Stimulated activated CD8-positive, alpha-beta memory T cell treated with anti-CD3 and anti-CD28 coated beads, Interleukin-7, amount 100 ng/mL, for 24 hours (primary cell): ENCODE measurements at places on chromosomes 2 and 18.
A peak's percentile ranks its signal among the peaks of the same experiment; 100 is the strongest.

DNA sequence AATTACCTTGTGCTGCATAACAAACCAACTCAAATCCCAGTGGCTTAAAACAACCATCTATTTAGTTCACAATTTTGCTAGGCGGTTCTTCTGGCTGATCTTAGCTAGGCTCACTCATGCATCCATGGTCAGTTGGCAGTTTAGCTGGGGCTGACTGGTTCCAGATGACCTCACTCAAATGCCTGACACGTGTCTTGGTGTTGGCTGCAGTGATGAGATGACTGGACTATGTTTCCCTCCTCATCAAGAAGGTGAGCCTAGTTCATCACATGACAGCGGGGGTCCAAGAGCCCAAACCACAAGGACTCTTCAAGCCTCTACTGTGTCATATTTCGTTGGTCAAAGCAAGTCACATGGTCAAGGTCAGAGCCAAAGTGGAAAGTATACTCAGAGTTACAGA, 42.7 kb upstream of the ACTR3 start:
- DNase-seq: no peak

DNA sequence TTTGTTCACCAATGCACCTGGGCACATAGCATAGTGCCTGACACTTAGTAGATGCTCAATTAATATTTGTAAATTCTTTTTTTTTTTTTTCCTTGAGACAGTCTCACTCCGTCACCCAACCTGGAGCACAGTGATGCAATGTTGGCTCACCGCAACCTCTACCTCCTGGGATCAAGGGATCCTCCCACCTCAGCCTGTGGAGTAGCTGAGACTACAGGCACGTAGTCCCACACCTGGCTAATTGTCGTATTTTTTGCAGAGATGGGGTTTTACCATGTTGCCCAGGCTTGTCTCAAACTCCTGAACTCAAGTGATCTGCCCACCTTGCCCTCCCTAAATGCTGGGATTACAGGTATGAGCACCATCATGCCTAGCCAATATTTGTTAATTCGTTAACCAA, 23.2 kb upstream of the LPIN2 start:
- no peak for DNase-seq

- DNase-seq: no peak
Observed at GRCh38 chr2:109028277-109028676, 39.3 kb upstream of the EDAR start.

- no peak for DNase-seq
Observed at GRCh38 chr2:72794572-72794971, 31.3 kb downstream of the EXOC6B start.

DNA sequence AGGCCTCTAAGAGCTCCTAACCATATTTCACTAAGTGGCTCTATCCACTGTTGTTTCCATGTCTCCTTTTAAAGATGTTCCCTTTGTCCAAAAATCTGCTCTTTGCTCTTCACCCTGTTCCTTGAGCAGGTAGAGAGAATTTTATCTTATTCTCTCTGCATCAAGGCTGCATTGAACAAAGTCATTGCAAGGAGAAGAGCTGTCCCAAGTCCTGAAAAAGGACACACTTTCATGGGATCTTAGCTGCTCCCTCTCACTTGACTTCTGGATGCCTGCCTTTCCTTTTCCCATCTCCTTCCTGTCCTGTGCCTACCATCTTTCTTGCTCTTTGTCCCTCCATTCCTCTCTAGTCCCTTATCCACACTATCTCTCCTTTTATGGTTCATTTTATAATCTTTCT, 235.2 kb upstream of the THSD7B start:
- no peak for DNase-seq

- no peak for DNase-seq
Observed at GRCh38 chr2:68083346-68083745, 20.5 kb upstream of the C1D start.

GRCh38 chr18:67577386-67577785, 60.9 kb upstream of the DSEL start:
- DNase-seq: no peak

DNA sequence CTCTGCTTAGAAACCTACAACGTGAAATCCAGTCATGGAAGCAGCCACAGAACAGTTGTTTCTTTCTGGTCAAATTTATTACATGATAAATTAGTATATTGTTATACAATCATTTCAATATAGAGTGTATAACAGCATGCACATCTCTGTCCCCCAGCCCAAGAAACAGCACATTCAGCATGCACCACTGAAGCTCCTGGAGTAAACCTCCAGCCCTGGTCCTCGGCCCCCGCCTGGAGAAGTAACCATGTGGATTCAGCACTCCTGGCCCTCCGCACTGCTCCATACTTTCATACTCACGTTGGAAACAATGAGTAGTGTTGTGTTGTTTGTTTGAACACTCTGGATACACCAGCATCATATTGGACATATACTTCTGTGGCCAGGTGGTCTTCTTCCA, 15.3 kb upstream of the ID2 start:
- no peak for DNase-seq

DNA sequence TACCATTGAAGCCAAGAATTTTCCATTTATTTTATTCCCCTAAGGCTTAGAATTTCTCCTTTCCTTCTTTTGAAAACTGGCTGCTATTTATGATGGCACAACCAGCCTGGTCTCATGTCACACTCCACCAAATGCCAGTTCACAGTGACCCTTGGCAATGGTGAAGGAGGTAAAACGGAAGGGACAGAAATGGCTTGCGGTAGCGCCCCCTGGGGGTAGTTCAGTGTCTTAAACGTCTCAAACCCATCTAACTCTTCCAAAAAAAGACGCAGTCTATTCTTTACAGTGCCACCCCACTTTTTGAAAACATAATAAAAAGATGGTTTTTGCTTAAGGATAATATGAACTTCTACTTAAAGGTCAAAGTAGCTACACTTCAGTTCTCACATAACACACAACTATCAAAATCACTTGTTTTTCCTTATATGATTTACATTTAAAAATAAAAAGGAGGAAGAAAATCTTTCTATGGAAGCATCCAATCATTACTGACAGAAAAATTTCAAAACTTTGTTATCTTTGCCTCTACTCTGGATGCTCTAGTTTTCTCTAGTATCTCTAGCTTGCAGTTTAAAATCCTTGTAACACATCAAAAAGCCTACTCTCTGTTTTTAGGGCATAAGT, 28.0 kb downstream of the PNO1 start:
- DNase-seq: peak; percentile 40

- DNase-seq: no peak
Observed at GRCh38 chr18:68564961-68565360, 149.9 kb downstream of the TMX3 start.

DNA sequence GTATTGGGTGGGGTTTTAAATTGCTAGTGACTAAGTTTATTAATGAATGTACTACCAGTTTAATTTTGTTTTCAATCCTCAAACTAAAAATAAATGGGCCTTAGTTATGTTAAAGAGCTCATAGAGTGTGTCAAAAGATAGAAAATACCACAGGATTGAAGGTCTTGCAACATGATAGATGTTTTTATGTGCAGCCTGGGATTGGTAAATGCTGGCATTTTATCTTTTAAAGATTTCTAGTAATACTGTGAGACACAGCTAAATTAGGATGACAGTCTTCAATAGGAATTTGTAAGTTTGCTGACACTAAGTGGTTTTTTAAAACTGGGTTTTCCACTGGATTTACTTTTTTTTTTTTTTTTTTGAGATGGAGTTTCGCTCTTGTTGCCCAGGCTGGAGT, 122.3 kb downstream of the HAUS1 start:
- no peak for DNase-seq

GRCh38 chr18:74288730-74289129, 3.0 kb downstream of the CYB5A start:
- DNase-seq: no peak

GRCh38 chr2:138037090-138037489, 72.8 kb downstream of the HNMT start:
- DNase-seq: no peak

GRCh38 chr18:8367217-8367988, 241.8 kb upstream of the RAB12 start:
- DNase-seq: no peak

DNA sequence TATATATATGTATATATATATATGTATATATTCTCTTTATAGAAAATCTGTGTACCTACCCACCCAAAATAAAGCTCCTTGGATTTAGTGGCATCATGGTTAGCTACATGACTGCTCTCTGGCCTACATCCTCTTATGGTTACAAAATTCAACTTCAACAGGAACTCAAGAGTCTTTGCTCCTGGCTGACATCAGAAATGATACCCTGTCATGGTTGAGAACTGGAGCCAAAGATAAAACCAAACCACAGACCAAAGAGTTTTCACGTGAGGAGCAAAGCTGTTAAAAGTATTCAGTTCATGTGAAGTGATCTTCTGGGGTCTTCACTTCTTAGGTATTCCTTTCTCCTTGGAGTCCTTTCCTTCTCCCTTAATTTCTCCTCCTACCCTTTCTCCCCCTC, 476.3 kb downstream of the SOX11 start:
- no peak for DNase-seq

DNA sequence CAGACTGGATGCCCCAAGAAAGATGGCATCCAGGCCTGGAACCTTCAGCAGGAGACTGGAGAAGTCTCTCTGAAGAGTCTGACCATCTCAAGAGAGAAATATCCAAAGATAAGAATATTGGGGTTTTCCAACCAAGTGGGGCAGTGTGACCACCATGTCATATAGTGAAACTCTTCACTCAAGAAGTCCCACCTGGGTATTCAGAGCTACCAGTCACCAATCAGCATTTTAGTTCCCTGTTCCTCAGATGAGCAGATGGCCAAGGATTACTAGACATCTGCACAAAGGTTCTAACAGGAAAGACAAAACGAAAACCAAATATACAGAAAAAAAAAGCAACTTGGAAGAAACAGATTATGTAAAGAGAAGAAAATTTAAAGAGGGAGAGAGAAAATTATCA, 38.5 kb upstream of the CXCR4 start:
- DNase-seq: no peak

DNA sequence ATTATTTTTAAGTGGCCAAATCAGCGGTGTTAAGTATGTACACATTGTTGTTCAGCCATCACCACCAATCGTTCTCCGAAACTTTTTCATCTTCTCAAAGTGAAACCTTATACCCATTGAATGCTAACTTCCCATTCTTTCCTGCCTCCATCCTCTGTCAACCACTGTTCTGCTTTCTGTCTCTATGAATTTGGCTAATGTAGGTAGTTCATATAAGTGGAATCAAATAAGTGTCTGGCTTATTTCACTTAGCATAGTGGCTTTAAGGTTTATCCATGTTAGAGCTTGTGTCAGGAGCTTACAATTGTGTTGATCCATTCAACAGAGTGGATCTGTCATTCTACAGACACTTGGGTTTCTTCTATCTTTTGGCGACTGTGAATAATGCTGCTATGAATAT, 192.1 kb downstream of the WDR7 start:
- DNase-seq: no peak

DNA sequence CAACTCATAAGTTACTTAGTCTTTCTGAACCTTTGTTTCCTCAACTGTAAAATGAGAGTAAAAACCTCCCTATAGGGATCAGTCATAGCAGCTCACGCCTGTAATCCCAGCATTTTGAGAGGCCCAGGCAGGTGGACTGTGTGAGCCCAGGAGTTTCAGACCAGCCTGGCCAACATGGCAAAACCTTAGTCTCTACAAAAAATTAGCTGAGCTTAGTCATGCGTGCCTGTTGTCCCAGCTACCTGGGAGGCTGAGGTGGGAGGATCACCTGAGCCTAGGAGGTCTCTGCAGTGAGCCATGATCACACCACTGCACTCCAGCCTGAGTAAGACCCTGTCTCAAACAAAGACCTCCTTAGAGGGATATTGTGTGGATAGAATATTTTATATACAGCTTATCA, 2.3 kb downstream of the GPR155 start:
- DNase-seq: no peak

DNA sequence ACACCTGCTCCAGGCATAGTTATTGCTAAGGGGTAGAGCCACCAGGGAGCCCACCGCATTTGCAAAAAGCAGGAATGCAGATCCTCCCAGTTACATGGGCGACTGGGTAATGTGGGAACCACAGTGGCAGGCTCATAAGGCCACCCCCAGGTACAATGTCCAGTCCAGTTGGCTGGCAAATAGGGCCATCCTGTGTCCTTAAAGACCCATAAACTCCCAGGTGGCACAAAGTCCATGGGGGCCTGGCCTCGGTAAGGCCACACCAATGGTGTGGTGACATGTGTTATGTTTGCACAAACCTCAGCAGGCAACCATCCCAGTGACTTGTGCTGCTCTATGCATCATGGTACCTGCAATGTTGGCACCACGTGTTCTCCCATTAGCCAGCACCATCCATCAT, 283.6 kb upstream of the GYPC start:
- no peak for DNase-seq

GRCh38 chr2:212841460-212841859, 302.9 kb upstream of the ERBB4 start:
- DNase-seq: no peak

DNA sequence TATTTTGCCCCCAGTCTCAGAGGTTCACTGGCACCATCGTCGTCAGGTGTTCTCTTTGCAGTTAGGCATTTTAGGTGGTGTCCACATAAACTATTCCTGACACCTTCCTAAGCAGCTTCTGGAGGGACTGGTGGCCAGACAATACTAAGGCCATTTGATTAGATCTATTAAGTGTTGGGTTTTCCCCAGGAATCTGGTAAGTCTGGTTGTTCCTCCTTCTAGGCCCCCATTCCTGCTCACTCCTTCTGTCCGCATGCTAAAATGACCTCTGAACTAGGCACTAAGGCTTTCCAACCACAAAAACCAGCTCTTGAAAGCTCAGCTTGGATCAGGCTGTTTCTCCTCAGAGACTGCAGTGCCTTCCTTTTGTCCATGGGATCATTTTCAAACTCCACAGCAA, 100.7 kb downstream of the MGAT5 start:
- DNase-seq: no peak

GRCh38 chr18:22314420-22314819, 103.3 kb downstream of the CTAGE1 start:
- no peak for DNase-seq

- DNase-seq: no peak
Observed at GRCh38 chr2:735670-736218, 58.5 kb upstream of the TMEM18 start.

DNA sequence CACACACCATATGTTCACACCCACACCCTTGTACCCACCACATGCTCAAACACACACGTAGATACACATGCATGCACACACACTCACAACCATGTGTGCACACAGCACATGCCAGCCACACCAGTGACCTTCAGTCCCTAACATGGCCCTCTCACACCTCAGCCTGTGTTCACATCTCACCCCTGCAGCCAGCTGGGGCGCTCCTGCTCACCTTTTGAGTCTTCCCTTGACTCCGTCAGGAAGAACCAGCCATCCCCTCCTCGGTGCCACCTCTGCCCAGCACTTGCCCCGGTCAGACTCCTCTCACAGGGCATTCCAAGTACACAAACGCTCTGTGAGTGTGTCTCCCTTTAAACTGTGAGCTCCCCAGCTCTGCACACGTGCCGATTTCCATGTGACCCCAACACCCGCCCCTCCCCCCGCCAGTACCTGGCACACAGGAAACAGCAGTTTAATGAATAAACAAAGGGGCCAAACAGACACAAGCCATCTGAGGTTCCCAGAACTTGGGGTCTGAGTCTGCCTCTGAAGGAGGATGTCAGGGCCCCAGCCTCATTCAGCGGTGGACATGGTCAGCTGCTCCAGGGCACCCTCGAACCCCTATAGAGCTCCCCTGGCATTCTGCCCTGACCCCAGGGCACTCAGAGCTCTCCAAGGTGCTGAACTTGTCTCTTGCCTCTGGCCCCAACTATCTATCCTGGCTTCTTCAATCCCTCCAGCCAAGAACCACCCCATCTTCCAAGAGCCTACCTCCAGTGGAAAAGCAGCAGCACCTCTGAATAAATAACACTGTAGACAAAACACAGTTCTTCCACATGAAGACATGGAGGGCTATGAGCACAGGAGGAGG, 252.9 kb downstream of the ATAD2B start:
- no peak for DNase-seq

- no peak for DNase-seq
Observed at GRCh38 chr2:164625378-164625971, 4.2 kb upstream of the GRB14 start.
